Liver (tissue), 10 donors: ENCODE measurements at places on chromosomes 6 and 20. TPM values are rescaled to one million over a fixed set of nuclear protein-coding genes. Genes with fewer than 3 reads are reported as not detected.

Gene ZC2HC1B
- polyA plus RNA-seq: not detected

Gene C6orf132
- 0.24 TPM for polyA plus RNA-seq

Gene LAMA2
- 1.3 TPM for polyA plus RNA-seq

Gene SEL1L2
- polyA plus RNA-seq: not detected

Gene TRIM10
- 0.29 TPM for polyA plus RNA-seq

Gene HLA-DRA
- 145 TPM for polyA plus RNA-seq

Gene MDFI
- not detected for polyA plus RNA-seq

Gene COL11A2
- 0.15 TPM for polyA plus RNA-seq

Gene HMGCLL1
- 0.49 TPM for polyA plus RNA-seq

Gene JPH2
- not detected for polyA plus RNA-seq

Gene FAM120B
- polyA plus RNA-seq: 6.0 TPM

Gene THBD
- 3.2 TPM for polyA plus RNA-seq

Gene SEC63
- polyA plus RNA-seq: 69.4 TPM

Gene RSPH3
- polyA plus RNA-seq: 4.6 TPM

Gene HTR1E
- polyA plus RNA-seq: not detected

Gene BCAS1
- polyA plus RNA-seq: 0.02 TPM

Gene FHL5
- polyA plus RNA-seq: 0.42 TPM

Gene RBM24
- polyA plus RNA-seq: 0.21 TPM

Gene ID1
- polyA plus RNA-seq: 96.1 TPM

Gene DPPA5
- not detected for polyA plus RNA-seq

Gene MAPK13
- polyA plus RNA-seq: 1.9 TPM

Gene BTN1A1
- 0.06 TPM for polyA plus RNA-seq

Gene MYB
- 0.10 TPM for polyA plus RNA-seq

Gene CLDN20
- 0.26 TPM for polyA plus RNA-seq

Gene F13A1
- 0.46 TPM for polyA plus RNA-seq

Gene HSD17B8
- polyA plus RNA-seq: 52.3 TPM

Gene TRDN
- not detected for polyA plus RNA-seq

Gene RCAN2
- polyA plus RNA-seq: 2.8 TPM

Gene RBM38
- 7.7 TPM for polyA plus RNA-seq

Gene RAET1L
- polyA plus RNA-seq: not detected

Gene POPDC3
- polyA plus RNA-seq: not detected

Gene HCK
- 7.7 TPM for polyA plus RNA-seq

Gene LST1
- 11.6 TPM for polyA plus RNA-seq

Gene BANF2
- polyA plus RNA-seq: not detected

Gene NAA20
- polyA plus RNA-seq: 50.1 TPM

Gene MYBL2
- 1.6 TPM for polyA plus RNA-seq

Gene UQCC2
- polyA plus RNA-seq: 75.9 TPM

Gene NRSN1
- not detected for polyA plus RNA-seq

Gene KHDC1L
- not detected for polyA plus RNA-seq

Gene COL12A1
- polyA plus RNA-seq: 0.15 TPM

Gene RTEL1
- 4.3 TPM for polyA plus RNA-seq

Gene FAM217B
- 1.8 TPM for polyA plus RNA-seq

Gene DACT2
- polyA plus RNA-seq: 0.25 TPM

Gene MATN4
- not detected for polyA plus RNA-seq

Gene RBCK1
- polyA plus RNA-seq: 61.3 TPM

Gene CST2
- polyA plus RNA-seq: not detected

Gene TRIM31
- polyA plus RNA-seq: 0.16 TPM

Gene SSTR4
- polyA plus RNA-seq: not detected
